NCI-H187 treated with DMSO at 0.1 percent for 48 hours (cell line): ENCODE measurements at places on chromosomes 6 and 20.

- no peak for DNase-seq
Measured at GRCh38 chr6:162728197-162728596, 423 bp downstream of the PACRG start.

GRCh38 chr6:113595911-113596376, 261.2 kb upstream of the MARCKS start:
- no peak for DNase-seq

- DNase-seq, result no peak
Measured at GRCh38 chr6:75932067-75932466, 140.4 kb downstream of the IMPG1 start.

GRCh38 chr6:118665011-118665410, 13.6 kb upstream of the CEP85L start:
- no peak for DNase-seq

DNA sequence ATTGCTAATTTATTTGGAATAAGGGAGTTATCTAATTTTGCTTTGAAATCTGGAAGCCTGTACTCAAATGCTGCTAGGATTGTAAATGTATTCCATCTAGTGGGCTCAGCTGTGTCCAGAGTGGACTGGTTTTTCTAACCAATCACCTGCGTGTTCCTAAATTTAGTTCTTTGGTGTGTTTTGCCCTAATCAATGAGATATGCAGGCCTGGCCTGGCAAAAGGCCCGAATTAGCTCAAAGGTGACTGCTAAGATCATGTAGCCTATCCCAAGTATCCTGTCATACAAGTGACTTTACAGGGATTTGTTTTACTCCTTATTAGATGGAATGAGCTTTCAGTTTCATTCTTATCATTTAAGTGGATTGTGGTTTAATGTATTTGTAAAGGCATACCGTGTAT, 51.3 kb upstream of the ARMC2 start:
- DNase-seq, result no peak

- no peak for DNase-seq
Measured at GRCh38 chr6:19070520-19070919, 683.4 kb downstream of the RNF144B start.

DNA sequence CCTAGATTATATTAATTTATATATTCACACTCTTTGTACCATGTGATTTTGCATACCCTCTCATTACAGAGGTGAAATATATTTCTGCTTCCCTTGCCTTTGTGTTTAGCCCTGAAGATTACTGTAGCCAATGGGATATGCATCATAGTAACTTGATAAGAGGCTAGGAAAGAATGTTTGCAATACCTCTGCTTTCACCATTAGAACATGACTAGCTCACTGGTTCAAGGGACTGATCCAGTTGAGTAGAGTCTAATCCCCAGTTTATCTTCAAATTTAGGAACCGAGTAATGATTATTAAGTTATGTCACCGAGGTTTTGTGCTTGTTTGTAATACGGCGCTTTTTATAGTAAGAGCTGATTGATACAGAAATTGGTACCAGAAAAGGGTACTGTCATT, 552.6 kb upstream of the GJE1 start:
- DNase-seq, result no peak

DNA sequence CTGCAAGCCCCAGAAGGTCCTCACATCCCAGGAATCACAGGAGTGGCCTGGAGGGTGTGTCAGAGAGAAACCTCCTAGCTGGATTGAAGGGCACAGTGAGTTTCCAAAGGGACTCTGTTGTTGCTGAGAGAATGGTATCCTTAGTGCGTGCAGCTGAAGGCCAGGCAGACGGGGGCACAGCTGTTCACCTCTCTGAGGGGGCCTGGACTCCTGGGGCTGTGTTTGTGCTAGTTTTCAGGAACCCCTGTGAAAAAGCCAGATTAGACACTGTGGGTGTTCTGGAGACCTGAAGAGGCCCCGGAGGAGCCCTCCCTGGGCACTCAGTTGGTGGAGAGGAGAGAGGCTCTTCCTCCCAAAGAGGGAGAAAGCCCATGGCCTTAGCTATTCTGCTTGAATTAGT, 223.4 kb downstream of the FARS2 start:
- no peak for DNase-seq

DNA sequence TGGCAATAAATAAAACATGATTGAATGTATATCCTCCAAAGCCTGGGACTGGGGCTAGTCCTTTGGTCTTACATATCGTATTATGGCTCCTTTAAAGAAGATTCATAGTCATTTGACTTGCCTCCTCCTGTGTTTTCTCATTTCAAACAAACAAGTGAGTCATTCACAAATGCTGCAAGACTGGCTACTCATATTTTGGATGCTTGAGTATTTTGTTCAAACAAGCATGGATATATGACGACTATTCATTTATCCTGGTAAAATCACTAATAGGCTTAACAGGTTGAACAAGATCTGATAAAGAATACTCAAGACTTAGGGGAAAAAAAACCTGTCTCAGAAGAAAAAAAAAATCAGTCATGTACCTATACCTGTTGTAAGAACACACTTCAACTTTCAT, 111.1 kb upstream of the CCDC28A start:
- DNase-seq, result no peak
